ENCODE measurements at places on chromosomes 6 and 20.
A peak's percentile ranks its signal among the peaks of the same experiment; 100 is the strongest.

DNA sequence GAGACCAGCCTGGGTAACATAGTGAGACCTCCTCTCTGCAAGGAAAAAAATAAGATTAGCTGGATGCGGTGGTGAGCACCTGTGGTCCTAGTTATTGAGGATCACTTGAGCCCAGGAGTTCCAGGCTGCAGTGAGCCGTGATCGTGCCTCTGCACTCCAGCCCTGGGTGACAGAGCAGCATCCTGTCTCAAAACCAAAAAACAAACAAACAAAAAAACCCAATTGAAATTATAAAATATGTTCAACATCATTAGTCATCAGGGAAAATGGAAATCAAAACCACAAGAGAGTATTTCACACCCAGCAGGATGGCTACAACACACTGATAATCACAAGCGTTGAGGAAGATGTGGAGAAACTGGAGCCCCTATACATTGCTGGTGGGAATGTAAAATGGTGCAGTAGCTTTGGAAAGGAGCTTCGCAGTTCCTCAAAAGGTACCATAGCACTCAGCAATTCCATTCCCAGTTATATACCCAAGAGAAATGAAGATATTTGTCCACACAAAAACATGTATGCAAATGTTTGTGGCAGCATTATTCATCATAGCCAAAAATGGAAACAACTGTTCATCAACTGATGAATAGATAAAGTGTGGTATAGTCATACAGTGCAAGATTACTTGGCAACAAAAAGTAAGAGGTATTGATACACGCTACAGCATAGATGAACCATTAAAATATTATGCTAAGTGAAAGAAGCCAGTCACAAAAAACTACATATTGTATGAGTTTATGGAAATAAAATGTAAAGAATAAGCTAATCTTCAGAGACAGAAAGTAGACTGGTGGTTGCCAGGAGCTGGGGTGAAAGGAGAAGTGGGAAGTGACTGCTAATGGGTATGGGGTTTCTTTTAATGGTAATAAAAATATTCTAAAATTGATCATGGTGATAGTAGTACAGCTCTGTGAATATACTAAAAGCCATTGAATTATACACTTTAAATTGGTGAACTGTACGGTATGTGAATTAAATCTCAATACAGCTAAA lies 38.7 kb upstream of the RIPOR2 start:
- DNase-seq, result no peak

GRCh38 chr6:142002825-142003405 lies 129.8 kb upstream of the GJE1 start:
- DNase-seq, result no peak

- no peak for DNase-seq
Observed at GRCh38 chr20:59151391-59151790, 12.2 kb upstream of the ZNF831 start.

DNA sequence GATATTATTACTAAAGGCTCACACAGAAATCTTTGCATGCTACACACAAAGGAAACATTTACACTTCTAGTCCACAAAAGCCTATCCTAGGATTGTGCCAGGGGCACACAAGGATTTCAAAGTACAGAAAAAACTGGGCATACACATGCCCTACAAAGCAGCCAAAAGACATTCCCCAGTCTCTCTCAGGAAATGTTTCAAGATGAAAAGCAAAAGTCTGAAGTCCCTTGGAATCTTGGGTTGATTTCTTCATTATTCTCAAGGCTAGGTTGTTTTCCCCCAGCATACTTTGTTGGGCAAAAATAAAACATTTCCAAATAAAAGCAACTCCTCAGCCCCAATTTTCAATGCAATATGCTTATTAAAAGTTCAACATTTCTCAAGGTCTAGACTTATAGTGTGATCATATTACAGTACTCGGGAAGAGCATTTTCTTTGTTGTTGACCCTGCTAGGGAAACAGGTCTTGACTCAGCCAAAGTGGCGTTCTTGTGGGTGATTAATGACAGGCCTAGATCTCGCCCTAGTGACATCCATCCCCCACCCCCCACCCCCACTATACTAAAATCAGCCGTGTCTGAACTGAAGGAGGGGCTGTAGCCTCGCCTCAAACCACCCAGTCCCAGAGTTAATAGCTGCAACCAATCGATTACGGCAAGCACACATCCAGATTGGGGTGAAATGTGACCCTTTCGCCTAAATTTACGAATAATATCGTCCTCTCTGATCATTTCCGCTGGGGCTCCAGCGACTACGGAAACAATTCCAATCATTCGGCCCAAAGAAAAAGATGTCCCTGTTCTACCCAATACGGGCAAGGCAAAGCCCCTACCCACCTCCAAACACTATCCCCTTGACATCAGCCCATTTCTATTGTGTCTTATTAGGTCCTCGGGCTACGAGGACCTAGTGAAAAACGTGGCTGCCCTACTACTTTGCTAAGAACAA lies 1.4 kb downstream of the AKIRIN2 start:
- DNase-seq, result peak; percentile 48

GRCh38 chr6:106685833-106686232 lies 56.5 kb downstream of the QRSL1 start:
- no peak for DNase-seq

DNA sequence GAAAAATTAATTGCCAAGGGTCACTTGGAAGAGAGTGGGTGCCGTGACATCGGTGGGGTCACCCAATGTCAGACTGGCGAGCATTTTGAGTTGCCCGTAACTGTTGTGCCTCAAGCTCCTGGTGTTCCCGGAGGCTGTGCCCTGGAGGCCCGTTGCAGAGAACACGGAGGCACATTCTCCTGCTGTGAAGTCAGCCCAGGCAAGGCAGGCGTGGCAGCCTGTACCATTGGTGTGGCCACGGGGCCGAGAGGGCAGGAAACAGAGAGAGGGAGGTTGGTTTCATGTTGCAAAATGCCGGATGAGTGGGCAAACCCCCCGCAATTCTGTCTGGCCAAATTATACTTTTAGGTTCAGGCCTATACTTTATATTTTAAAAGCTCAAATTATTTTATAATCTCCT lies 81.2 kb downstream of the THBS2 start:
- DNase-seq, result no peak

DNA sequence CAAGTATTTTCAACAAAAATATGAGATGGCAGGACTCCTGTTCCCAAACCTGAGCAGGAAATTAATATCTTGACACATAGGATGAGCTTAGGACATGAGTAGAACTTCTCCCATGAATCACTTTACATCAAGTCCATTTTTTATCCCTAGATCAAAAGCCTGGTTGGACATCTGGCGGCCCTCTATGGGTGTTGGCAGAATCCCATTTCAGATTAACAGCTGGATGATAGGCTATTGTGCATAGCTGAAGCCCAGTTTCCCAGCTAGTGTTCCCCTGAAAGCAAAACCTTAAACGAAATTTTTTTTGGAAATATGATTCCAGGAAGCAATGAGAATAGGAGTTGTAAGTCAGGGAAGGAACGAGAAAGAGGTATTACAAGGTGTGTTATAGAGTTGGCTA lies 449.4 kb upstream of the CHD6 start:
- DNase-seq, result no peak

DNA sequence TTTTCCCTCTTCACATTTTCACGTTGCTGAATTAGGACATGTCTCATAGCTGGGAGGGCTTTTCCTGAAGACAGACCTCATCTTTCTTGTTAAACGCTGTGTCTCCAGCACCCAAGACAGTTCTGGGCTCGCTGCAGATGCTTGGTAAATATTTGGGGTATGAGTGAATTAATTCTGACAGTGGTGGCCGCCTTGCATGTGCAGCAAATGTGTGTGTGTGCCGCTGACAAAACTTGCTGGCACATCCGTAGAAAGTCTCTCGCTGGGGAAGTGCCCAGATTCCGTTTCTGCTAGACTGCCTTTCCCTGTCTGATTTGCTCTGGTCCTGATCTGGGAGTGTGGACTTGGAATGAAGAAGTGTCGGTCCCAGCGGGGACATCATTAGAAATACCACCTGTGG lies 48.2 kb upstream of the ZNFX1 start:
- DNase-seq, result no peak

GRCh38 chr20:34069341-34070078 lies 42.5 kb downstream of the EIF2S2 start:
- DNase-seq, result peak; percentile 60

DNA sequence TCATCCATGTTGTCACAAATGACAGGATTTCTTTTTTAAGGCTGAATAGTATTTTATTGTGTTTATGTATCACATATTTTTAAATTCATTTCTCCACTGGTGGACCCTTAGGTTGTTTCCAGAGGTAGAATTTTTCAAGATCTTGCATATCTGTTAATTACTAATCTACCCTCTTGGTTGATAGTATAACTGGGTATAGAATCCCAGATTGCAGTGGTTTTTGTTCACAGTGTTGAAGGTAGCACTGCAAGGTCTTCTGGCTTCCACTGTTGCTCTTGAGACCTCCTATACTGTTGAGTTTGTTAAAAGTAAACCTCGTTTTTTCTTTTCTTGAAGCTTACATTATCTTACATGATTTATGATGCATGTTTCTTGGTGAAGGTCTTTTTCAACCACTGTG lies 22.9 kb downstream of the CDC5L start:
- DNase-seq, result no peak

DNA sequence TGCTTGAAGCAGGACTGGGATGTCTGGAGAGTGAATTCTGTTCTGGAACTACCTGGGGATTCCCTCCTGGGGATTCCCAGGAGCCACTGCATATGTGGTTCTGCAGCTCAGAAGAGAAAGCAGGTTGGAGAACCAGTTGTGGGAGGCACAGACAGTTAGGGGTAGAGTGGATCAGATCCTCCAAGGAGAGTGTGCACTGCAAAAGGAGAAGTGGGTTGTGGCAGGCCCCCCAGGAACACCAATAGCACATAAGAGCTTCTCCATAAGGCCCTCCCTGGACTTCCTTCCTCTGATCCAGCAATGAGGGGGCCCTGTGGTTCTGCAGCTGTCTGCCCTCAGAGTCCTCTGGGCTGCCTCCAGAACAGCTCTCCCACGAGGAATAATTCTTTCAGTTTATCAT lies 369.2 kb upstream of the CNR1 start:
- no peak for DNase-seq

Measured in right renal pelvis (tissue), 4 donors.